AG09309 (cell line): ENCODE measurements at places on chromosomes 1 and 21.

DNA sequence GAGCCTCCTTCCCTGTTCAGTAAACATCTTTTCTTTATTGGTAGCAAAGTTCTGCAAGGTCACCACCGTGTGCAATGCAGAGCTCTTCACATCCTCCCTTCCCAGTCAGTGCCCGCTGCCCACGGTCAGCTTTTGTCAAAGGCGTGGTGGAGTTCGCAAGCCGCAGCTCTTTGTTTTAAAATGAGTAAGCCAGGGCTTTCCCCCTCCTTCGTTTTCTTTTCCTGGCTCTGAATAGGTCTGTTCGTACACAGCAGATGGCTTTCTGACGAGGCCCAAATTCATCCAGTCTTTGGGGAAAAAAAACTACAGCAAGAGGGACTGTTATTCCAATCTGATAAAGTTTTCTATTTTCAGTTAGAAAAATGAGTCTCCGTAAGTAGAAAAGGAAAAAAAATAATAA lies 153.2 kb downstream of the LRIG2 start:
- no peak for DNase-seq

DNA sequence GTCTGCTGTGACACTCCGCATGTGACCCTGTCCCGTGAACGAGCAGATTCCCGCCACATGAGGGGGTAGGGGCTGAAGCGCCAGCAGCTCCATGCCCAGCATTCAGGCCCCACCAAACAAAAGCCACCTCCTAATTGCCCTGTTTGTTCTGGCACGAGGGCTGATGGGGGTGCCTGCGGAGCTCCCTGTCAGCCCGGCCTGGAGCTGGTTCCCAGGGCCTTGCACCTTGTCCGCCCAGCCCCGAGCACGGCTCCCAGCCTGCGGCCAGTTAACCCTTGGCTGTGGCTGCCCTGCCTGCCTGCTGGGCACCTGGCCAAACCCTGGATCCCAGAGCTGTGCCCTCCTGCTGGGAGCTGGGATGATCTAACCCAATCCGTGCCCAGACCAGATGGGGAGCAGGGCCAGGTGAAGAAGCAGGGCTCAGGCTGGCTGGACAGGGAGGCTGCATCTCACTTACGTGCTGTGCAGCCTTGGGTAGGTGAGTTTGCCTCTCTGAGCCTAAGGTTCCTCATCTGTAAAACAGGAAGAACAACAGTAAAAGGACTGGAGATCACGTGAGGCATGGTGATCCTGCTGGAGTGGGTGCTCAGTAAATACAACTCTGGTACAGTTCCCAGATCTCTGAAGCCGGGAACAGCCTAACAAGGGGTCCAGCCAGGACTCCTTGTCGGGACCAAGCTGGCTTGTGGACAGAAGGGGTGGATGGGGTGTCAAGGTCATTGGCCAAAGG lies 110.9 kb upstream of the IFFO2 start:
- no peak for DNase-seq

DNA sequence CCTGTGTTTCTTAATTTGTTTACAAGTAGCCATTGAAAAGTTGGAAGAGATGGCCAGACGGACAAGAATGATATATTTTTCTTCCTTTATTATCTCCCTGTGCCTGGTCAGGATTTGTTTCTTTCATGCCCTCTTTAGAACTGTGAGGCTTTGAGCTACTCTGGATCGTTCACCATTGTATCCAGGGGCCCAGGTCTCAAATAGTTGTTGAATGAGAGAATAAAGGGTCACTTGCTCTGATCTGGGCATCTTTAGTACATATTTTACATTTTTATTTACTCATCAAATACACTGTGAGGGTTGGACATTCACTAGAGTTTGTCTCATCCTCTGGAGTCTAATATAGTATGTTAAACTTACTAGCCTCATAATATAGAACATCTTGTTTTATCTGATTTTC lies 48.7 kb downstream of the IVNS1ABP start:
- DNase-seq, result no peak

DNA sequence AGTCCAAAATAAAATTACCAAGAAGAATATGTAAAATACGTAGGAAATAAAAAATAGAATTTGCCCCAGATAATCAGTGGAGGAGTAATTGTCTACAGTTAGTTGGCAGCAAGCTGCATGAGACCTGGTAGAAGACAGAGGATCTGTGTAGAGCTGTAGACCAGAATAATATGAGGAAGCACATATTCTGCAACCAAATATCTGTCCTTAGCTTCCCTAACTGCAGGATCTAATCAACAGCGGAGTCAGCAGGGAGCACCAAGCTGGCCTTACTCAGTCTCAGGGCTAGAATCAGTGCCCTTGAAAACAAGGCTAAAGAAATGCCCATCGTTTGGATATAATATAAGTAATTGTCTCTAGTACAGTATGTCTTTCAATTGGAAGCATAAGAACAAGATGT lies 6.1 kb upstream of the GCSAML start:
- DNase-seq, result no peak

- DNase-seq, result peak; percentile 91
These were observed 92.5 kb upstream of the RUNX3 start for GRCh38 chr1:25022361-25023189.

- no peak for DNase-seq
These were observed 51.5 kb downstream of the FOXO6 start for GRCh38 chr1:41412748-41413147.

DNA sequence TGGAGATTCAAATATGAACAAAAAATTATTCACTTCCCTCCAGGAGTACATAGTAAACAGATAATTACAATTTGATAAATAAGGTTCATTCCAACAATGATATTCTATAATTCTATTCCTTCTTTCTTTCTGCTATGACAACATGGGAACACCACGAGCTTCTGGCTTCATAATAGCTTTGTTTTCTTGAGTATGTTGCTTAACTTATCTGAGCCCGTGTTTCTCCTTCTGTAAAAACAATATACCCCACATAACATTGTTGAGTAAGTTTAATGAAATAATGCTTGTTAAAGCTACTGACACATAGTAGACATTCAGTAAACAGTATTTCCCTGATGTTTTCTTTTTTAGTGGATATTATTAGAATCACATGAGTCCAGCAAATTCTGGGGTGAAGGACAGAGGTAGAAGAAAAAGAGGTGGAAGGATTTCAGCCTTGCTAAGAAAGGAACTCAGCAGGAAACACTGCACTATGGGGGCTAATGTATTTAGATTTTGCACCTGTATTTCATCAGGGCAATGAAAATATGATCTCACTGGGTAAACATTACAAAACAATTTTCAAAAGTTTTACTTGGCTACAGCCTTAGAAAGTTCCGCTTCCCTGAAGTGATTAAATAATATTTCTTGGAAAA lies 430.8 kb upstream of the C1orf87 start:
- DNase-seq, result no peak

- no peak for DNase-seq
These were observed 456 bp downstream of the TOMM40L start for GRCh38 chr1:161226320-161226711.

DNA sequence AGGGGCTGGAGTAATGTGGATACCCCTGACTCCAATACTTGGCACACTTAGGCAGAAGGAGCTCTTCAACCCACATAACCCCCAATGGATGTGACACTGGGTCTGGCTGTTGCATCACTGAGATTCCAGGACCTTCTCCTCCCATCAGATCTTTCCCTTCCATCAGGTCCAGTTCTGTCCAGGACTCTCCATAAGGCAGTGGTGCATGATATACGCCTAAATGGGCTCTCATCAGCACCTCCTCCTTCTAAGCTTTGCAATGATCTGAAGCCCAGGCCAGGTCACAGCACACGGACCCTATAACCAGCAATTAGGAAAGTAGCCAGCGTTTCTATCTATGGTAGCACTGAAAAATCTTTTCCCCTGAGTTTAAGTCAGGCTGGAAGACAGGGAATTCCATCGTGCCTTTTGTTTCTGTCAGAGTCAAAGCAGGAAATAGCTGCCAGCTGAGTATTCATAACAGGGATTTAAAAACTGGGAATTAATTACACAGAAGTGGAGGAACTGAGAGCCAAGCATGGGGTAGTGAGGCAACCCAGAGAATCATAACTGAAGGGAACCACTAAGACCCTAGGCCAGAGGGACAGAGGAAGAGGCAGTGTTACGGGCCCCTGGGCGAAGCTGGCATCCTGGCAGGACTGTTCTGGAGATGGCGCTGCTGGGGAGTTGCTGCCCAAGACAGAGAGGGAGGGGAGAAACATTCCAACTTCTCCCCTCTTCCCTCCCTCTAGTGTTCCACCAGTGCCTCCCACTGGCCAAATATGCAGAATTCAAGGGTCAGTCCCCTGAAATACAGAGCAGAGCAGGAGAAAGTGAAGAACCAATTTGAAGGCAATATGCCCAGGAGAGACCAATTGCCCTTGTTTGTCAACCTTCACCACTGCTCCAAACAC lies 37.5 kb upstream of the HOOK1 start:
- DNase-seq, result no peak
